ENCODE measurements at places on chromosomes 3 and 15.

DNA sequence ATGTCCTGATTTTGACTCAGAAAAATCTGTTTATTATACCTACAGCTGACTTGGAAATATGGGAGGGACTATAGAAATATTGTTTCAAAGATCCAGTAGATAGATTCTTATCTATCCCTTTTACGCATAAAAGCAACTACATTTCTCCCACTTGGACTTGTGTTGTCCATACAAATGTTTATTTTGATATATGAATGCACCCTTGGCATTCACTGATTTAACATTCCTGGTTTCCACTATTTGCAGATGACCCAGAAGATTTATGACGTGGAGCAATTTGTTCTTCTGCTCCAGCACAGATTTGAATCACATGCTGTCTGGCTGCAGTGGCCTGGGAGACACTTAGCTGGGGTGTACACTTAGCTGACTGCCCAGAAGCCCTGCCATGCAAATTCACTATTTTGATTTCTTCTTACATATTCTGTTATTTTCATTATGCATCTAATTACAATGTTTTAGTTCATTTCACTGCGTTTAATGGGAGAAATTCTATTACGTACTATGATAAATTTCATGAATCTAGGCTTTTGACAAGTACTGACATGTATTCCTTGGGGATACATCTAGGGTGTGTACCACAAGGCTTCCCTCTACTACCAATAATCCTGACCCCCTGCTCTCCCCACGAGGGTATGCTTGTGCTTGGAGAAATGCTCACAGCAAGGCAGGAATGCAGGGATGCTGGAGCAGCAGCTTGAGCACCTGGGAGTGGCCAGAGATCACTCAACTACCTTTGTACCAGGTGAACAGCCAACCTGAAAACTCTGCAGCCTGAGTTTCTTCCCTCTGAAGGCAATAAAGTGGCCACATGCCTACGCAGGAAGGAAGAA is 223.6 kb upstream of the TBL1XR1 start:
- no peak for DNase-seq

- peak; percentile 19 for DNase-seq
Measured at GRCh38 chr15:92011611-92012367, 158.3 kb downstream of the SLCO3A1 start.

DNA sequence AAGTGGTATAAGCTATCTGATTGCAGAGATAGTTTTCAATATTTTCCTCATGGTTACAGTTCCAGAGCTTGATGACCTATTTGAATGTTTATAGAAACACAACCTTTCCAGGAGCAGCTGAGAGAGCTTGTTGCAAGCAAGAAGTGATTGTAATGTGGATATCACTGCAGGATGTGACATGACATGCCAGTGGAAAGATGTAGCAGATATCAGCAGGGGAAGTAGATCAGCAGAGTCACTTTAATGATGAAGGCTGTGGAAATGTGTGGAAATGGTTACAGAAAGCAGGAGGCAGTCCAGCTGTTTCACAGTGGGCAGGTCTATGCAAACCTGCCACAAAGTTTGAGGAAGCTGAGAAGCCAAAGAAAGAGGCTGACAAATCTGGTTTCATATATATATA is 21.0 kb downstream of the TMEM158 start:
- DNase-seq = no peak

- DNase-seq = no peak
Measured at GRCh38 chr3:46729038-46729437, 11.4 kb upstream of the PRSS50 start.

- DNase-seq = no peak
Measured at GRCh38 chr3:130772129-130772528, 25.5 kb upstream of the PIK3R4 start.

- no peak for DNase-seq
Measured at GRCh38 chr15:33380406-33380805, 69.6 kb downstream of the RYR3 start.

GRCh38 chr3:45665101-45665572 is 24.1 kb upstream of the SACM1L start:
- peak; percentile 73 for DNase-seq
